Amniotic stem cell (primary cell): ENCODE measurements at places on chromosomes 3 and 15.

DNA sequence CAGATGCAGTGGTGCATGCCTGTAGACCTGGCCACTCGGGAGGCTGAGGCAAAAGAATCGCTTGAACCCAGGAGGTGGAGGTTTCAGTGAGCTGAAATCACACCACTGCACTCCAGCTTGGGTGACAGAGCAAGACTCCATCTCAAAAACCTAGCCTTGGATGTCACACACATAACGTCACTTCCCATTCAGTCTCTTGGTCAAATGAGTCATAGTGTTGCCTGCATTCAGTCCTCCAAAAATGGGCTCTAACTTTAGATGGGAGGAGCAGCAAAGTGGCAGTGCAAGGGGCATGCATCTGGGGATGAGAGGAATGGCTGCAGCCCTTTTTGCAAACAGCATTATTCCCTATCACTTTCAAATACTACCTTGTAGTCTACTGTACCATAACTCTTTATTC, 62.9 kb upstream of the AGBL1 start:
- DNase-seq, result no peak

GRCh38 chr3:161215185-161215584, 5.9 kb upstream of the NMD3 start:
- DNase-seq, result no peak

GRCh38 chr3:168884353-168884903, 779.1 kb downstream of the MECOM start:
- peak; percentile 69 for DNase-seq

GRCh38 chr15:76360416-76360815, 23.8 kb downstream of the ISL2 start:
- no peak for DNase-seq
